ENCODE measurements at places on chromosomes 1 and 21. TPM values are rescaled to one million over a fixed set of nuclear protein-coding genes. Genes with fewer than 3 reads are reported as not detected.

DNA sequence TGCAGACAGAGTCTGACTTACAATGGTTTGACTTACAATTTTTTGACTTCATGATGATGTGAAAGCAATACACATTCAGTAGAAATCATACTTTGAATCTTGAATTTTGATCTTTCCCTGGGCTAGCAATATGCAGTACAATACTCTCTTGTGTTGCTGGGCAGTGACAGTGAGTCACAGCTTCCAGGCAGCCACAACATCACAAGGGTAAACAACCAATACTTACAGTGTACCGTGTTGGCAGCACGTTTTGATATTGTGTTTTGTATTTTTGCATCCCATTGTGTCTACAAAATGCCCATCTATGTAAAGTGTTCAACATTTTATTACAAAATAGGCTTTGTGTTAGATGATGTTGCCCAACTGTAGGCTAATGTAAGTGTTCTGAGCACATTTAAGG lies 150.9 kb downstream of the NTMT2 start:
- DNase-seq: no peak

- no peak for DNase-seq
These were observed 34.6 kb downstream of the LUZP1 start for GRCh38 chr1:23134055-23134454.

DNA sequence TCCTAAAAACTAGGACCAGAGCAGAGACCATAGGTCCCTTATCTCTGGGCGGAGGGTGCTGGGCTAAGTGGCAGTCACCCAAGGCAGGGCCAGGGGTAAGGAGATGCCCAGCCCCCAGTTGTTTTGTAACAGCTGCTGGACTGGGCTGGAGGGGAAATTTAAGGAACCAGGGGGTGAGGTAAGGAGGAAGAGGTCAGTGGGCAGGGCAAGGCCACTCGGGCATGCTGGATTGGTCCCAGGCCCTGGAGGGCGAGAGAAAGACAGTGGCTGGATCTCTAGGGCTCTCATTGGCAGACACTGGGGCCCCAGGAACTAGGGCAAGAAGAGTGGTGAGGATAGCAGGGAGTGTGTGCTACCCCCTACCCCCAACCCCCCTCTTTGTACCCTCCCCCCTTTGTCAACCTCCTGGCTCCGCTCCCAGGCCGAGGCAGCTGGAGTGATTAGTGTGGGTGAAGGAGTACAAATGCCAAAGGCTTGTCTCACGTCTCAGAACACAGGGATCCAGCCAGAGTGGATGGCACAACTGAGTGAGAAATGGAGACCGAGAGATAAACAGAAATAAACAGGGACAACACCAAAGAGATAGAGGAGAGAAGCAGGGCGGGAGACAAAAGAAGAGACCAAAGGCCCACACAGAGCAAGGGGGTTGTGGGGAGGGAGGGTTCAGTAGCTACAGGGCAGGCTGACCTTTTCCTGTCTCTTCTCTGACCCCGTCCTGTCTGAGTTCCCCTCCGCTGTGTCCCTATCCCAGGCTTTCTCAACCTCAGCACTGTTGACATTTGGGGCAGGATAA lies 20.5 kb upstream of the THRAP3 start:
- no peak for DNase-seq

GRCh38 chr1:94797291-94797690 lies 22.9 kb upstream of the SLC44A3 start:
- DNase-seq: no peak

DNA sequence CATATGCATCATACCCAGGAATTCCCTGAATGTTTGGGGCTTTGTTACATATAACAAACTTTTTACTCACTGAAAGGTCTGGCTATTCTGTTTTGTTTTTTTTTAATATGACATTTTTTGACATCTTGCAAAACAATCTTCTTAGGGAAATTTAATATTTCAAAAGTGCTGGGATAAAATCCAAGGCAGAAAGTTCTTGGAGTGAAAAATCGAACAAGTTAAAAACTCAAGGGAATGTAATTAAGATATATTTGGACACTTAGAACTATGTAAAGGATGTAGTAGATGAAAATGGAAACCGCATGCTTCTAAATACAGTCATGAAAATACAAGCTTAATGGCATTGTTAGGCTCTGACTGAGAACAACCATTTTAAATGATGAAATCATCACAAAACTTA lies 8.6 kb downstream of the CHODL start:
- DNase-seq: no peak

- no peak for DNase-seq
These were observed 33.6 kb upstream of the FMN2 start for GRCh38 chr1:240058049-240058448.

- no peak for DNase-seq
These were observed 5.0 kb upstream of the PDC start for GRCh38 chr1:186465946-186466345.

DNA sequence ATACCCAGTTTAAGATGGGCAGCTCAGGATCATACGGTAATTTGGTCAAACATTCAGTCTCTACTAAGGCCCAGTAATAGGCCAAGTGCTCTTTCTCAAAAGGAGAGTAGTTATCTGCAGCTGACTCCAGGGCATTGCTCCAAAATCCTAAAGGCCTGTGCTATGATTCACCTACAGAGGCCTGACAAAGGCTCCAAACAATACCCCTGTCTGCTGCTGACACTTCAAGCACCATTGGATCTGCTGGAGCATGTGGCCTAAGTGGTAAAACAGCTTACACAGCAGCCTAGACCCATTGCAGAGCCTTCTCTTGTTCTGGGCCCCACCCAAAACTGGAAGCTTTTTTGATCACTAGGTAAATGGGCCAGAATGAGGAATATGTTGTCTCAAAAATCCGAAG lies 22.8 kb downstream of the SLAMF7 start:
- DNase-seq: no peak

Gene MYOM3
- polyA plus RNA-seq: 29.9 TPM

DNA sequence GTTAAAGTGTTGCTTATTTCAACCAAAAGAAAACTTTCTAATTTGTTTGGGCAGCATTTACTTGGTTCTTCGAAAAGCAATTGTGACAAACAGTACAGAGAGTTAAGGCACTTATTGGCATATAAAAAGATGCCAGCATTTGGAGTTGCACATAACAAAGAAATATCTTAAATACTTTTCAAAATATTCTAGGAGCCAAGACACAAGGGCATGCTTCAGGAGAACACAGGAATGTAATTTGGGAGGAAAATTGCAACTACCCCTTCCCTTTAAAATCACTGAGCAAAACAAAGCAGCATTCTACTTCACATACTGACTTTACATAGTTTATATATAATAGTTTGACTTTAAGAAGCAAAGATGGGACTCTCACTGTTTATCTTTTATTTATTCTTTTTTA lies 4.6 kb upstream of the TIE1 start:
- no peak for DNase-seq

GRCh38 chr1:91579658-91580228 lies 79.1 kb downstream of the CDC7 start:
- DNase-seq: no peak

DNA sequence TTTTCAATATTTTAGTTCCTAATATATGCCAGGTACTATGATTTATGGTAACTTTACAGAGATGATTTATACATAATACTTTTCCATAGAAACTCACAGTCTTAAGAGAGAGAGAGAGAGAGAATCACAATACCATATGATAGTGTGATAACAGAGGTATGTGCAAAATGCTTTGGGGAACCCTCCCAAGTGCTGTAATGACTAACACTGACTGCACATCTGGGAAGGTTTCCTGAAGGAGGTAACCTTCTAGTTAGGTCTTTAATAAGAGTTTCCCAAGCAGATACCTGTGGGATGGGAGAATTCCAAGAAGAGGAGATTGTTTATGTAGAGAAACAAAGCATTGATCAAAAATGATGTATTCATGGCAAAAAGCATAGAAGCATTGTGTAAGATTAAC lies 34.6 kb upstream of the PIGC start:
- no peak for DNase-seq

- DNase-seq: no peak
These were observed 51.2 kb downstream of the XKR8 start for GRCh38 chr1:28010969-28011368.

Gene PARS2
- 9.5 TPM for polyA plus RNA-seq

Gene FCRLB
- 5.4 TPM for polyA plus RNA-seq

GRCh38 chr21:34008618-34009017 lies 64.8 kb upstream of the MRPS6 start:
- DNase-seq: no peak

- DNase-seq: no peak
These were observed 256.7 kb upstream of the CACYBP start for GRCh38 chr1:174742805-174743653.

- DNase-seq: no peak
These were observed 72.6 kb downstream of the TTC3 start for GRCh38 chr21:37145635-37146111.

DNA sequence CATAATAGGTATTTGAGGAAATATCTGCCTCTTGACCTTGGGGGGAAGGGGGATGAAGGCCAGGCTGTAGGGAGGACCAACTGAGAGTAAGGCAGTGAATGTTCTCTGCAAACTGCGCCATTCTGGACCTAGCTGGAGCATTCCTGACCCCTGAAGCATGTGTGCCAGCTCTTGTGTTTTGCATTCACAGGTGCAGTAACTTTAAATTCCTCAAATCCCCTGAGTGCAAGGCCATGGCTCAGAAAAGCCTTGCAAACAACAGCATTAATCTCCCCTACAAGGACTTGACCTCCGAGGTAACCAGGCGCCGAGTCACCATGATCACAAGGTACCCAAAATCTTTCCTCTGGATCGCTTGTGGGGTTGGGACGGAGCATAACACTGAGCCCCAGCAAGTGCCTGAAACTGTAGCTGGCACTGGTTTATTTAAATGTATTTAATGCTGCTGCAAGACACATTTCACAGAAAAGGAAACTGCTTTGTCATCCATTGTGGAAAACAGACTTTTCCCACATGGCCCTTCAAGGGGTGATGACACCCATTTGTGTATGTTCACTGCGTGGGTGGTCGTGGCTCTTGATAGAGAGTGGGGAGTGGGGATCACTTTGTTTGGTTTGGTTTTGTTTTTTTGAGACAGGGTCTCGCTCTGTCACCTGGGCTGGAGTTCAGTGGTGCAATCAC lies 1.7 kb downstream of the MYOCOS start:
- no peak for DNase-seq

DNA sequence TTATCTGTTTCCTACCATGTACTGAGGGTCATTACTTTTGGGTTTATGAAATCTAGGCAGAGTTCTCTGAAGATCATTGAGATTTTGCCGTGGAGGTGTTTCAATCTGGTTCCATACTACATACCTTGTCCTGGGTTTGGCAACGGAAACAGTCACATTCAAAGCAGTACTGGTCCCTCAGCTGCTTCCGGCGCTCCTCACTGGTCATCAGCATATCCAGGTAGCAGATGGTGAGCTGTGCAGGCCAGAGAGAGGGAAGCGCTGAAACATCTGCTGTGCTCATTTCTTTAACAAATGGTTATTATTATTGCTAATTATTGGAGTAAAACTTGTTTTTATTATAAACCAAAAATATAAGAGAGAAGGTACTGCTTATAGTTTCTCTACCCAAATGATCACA lies 591.7 kb downstream of the SMYD3 start:
- no peak for DNase-seq

Gene LEFTY2
- polyA plus RNA-seq: 0.89 TPM

DNA sequence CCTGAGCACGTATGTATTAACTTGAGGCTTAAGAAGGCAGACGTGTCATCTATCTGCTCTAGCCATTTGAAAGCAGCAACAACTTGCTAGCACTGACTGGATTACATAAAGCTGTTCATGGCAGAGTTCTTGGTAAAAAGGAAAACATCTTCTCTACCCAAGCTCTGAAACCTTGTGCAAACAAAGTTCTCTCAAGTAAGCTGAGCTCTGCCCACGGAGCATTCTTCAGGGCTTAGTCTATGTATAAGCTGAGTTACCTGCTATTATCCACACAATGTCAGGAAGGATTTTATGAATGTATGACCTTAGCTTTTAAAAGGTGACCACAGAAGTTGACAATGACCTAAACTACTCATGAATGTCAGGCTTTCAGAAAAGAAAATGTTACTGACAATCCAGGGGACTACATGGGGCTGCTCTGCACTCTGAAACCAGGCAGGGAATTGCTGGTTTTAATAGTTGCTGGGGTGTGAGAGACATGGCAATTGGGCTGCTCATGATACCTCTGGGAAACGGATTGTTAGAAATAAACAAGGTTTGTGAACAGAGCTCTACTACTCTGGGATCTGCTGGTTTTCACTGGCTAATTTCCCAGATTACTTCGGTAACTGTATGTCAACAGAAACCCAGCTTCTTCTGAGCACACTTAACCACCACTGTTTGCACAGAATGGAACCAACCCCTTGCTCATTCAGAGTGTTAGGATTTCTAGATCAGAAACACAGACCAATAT lies 29.6 kb upstream of the CCN1 start:
- DNase-seq: no peak

DNA sequence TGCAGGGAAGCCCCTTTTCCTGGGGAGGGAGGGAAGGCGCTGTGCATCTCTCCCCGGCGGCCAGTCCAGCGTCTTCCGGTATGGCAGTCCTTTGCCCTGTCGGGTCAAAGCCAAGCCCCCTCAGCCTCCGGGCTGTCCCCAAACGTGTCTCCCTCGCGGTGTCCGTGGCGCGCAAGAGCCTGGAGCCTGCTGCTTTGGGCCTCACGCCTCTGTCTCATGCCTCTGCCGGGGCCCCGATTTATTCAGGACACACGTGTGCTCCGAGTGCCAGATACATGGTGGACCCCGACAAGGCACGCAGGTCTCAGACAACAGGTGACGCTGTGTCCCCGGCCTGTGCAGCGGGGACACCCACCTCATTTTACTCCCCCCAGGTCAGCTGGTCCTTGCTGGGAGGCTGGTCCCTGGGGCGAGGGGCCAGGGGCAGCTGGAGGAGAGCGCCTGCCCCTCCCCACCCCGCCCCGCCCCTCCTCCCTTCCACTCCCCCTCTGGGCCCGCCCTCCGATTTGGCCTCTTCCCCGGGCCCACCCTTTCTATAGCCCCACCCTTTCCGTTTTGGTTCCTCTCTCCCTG lies 176.7 kb downstream of the CAMTA1 start:
- DNase-seq: no peak

Gene C21orf91
- 23.7 TPM for polyA plus RNA-seq

- DNase-seq: no peak
These were observed 9.1 kb upstream of the GUCA2B start for GRCh38 chr1:42143896-42144710.

- no peak for DNase-seq
These were observed 126.1 kb downstream of the TRABD2B start for GRCh38 chr1:47870946-47871676.

Gene PDE9A
- 43.1 TPM for polyA plus RNA-seq

Gene OR2T35
- polyA plus RNA-seq: not detected

Gene FCRL2
- polyA plus RNA-seq: 0.11 TPM

DNA sequence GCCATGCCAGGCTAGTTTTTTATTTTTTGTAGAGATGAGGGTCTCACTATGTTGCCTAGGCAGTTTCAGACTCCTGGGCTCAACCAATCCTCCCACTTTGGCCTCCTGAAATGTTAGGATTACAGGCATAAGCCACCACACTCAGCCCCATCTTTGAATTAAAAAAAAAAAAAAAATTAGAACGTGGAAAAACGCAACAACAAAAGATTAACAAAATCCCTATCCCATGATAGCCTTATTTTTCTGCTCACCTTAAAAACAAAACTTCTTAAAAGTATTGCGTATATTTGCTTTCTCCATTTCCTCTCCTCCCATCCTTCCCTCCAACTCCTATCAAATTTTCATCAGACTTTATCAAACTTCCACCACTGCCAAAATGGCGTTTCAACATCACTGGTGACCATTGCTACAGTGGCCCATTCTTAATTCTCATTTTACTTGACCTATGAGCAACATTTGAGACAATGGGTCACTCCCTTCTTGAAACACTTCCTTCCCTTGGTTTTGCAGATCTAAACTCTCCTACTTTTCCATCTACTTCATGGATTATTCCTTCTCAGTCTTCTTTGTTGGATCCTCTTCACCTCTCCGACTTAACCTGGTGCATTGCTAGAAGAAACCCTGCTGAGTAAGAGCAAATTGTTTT lies 579 bp upstream of the ZNF684 start:
- no peak for DNase-seq
